ENCODE measurements at places on chromosomes 5 and 9.

GRCh38 chr9:133029994-133030316 is 842 bp upstream of the GTF3C5 start:
- no peak for DNase-seq

DNA sequence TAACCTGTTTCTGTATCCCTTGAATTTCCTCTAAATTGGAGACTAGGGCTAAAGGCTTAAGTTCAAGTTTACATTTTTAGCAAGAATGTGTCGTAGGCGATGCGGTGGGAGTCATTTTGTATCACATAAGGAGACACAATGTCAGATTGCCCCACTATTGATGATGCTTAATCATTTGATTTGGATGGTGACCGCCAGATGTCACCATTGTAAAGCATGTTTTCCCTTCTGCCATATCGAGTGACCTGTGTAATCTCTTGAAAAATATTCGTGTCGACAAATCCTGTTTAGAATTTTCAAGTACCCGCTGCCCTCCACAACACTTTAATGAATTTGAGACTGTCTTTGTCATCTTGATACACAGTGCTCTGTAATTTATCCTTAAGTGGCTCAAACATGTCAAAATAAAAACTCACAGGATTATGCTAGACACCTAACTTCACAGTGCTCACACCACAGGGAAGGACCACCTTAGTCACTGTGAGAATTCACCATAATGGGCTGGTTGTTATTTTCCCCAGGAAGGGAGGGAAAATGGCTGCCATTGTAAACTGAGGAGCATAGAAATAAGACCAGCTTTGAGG is 34.5 kb upstream of the SLC46A2 start:
- DNase-seq = peak; percentile 41

DNA sequence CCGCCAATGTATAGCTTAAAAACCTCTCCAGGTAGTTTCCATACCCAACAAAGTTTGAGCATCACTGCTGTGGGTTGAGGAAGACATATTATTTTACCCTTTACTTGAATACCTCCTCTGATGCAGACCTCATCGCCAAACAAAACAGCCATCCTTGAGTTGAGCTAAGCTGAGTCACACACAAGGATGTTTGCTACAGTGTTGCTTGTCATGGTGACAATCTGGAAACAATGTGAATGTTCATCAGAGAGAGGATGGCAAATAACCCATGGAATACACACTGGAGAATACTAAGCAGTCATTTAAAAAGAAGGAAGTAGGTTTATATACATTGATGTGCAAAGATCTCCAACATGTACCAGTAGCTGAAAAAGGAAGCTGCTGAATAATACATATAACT is 41.1 kb upstream of the TCF7 start:
- no peak for DNase-seq

DNA sequence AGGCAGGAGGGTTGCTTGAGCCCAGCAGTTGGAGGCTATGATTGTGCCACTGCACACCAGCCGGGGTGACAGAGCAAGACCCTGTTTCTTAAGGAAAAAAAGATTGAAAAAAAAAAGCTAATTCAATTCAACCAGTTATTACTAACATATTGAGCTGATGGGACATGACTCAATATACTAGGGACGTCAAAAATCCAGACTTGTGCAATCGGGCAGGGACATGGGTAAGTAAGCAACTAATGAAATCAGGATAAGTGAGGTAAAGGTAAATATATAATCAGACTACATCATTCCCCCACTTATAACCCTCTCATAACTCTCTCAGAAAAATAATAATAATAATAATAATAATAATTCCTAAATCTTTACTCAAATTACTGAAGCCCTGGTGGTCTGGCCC is 975 bp upstream of the HAVCR1 start:
- DNase-seq = peak; percentile 28

- peak; percentile 90 for DNase-seq
These were observed 55.3 kb downstream of the GADD45G start for GRCh38 chr9:89659891-89660685.

DNA sequence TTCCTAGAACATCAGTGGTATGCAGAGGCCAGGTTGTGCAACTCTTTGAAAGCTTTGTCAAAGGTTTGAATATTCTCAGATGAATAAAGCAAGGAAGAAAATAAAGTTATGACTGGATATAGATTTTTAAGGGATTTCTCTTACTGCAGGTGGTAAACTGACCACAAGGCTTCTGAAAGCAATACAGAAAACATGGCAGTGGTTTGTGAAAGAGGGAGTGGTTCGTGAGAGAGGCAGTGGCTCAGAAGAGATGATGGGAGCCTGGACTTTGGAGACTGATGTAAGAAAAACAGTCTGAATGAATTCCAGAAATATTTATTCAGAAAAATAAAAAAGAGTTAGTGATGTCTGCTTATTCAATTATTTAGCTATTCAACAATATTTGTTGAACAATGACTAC is 380.4 kb upstream of the CTNND2 start:
- no peak for DNase-seq

DNA sequence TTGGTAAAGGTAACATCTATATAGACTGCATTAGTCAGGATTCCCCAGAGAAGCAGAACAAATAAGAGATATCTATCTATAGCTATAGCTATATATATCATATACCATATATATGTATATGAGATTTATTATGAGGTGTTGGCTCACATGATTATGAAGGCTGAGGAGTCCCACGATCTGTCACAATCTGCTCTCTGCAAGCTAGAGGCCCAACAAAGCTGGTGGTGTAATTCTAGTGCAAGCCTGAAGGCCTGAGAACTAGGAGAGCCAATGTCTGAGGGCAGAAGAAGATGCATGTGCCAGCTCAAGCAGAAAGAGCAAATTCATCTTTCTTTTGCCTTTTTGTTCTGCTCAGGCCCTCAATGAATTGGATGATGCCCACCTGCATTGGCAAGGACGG is 102.2 kb upstream of the PLPPR1 start:
- DNase-seq = no peak

DNA sequence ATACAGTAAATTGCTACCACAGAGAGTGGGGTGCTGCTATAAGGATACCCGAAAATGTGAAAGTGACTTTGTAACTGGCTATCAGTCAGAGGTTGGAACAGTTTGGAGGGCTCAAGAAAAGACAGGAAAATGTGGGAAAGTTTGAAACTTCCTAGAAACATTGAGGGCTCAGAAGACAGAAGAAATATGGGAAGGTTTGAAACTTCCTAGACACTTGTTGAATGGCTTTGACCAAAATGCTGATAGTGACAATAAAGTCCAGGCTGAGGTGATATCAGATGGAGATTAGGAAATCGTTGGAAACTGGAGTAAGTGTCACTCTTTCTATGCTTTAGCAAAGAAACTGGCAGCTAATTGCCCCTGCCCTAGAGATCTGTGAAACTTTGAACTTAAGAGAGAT is 1158.6 kb upstream of the CDH6 start:
- DNase-seq = no peak

GRCh38 chr5:160185626-160186360 is 43.5 kb upstream of the FABP6 start:
- DNase-seq = peak; percentile 44

- peak; percentile 10 for DNase-seq
These were observed 286.0 kb upstream of the TUSC1 start for GRCh38 chr9:25964239-25964638.

- no peak for DNase-seq
These were observed 48.2 kb downstream of the ADAMTS12 start for GRCh38 chr5:33843579-33843978.

DNA sequence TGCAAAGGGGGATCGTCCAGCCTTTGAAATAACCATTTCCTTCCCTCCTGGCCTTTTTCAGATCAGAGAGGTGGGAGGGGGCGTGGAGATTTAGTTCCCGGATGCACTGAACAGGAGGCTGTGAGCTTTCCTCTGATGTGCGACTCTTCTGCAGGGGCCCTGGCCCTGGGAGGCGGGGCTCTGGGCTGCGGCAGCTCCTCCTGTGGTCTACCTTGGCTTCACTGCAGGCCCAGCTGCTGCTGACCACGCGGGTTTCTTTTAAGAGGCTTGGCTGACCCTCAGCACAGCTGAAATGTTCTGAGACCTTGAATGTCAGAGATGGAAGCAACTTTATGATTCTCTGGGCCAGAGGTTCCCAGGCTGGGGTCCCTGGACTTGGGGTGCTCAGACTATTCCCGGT is 27.0 kb upstream of the COL15A1 start:
- no peak for DNase-seq

DNA sequence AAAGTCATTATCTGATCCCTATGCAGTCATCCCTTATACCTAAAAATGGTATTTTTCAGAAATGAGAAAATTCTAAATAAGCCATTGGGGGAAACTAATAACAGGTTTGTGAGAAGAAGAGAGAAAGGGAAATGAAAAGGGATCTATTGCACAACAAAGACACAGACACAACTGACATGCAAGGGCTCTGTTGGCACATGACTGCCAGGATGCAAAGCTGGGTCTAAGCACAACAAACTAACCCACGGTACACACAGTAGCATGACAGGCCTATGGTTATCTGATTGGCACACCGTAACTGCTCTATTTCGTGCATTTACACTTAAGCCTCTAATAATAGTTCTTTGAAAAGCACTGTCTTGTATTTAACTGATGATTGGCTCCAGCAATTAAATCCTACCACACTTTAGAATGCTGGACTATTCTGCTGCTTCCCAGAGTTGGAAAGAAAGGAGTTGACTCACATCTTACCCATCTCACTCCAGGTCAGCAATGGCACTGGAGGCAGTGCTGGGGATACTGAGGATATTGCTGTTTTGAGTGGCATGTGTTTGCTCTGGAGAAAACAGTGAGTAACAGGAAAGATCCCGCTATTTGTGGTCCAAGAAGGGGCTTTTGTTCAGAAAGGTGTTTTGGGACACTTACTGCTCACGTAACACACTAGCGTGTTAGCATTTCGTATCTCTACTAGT is 328.3 kb downstream of the GLIS3 start:
- DNase-seq = peak; percentile 62

GRCh38 chr9:9612755-9613154 is 1000.0 kb downstream of the PTPRD start:
- DNase-seq = no peak

GRCh38 chr5:58548068-58548467 is 34.8 kb upstream of the RAB3C start:
- DNase-seq = no peak

DNA sequence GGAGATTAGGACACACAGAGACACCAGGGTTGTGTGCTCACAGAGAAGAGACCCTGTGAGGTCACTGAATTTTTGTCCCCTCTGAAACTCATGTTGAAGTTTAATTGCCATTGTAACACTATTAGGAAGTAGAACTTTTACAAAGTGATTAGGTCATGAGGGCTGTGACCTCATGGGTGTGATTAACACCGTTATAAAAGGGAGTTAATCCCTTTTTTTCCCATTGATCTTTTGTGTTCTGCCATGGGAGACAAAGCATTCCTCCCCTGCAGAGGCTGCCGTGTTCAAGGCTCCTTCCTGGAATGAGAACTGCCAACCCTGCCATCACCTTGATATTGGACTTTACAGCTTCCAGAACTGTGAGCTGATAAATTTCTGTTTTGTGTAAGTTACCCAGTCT is 221.0 kb downstream of the ADCY2 start:
- no peak for DNase-seq

- DNase-seq = peak; percentile 51
These were observed 32.2 kb upstream of the TGFBI start for GRCh38 chr5:135996611-135997010.

DNA sequence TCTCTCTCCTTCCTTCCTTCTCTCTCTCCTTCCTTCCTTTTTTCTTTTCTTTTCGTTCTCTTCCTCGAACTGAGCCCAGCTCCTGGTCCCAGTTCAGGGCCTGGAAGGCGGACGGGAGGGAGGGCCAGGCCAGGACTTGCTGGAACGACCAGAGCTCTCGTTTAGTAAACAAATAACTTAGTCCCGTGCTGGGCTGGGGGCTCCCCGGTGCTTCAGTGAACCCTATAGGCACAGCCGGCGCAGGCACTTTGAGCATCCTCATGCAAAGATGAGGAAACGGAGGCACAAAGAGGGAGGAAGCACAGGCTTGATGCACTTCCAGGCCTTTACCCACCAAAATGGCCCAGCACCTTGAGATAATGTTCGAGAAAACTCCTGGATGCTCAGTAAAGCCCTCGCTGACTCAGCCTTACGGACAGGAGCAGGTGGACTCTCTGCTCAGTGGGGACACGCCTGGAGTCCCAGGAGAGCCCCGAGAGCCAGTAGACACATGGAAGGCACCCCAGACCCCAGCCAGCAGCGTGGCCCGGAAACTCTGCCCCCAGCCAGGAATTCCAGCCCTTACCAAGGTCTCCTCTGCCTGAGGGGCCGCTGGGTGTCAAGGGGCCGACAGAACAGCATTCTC is 18.8 kb downstream of the FAM163B start:
- DNase-seq = no peak

DNA sequence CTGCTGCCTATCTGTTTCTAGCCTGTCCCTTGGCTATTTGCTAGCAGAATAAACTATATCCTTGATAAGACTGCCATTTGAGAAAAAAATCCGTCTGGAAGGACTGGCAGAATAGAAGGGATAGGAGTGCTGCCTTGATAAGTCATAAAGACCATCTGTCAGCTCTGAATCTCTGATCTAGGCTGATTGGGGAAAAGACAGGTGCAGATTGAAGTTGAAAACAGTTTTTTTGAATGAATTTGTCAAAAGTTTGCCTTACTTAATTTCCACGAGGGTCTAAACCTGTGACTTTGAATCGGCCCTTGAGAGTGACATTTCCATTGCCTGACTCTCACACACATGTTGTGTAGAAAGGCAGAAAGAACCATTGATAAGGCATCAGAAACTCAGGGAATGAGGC is 218.6 kb downstream of the MAN2A1 start:
- DNase-seq = no peak

DNA sequence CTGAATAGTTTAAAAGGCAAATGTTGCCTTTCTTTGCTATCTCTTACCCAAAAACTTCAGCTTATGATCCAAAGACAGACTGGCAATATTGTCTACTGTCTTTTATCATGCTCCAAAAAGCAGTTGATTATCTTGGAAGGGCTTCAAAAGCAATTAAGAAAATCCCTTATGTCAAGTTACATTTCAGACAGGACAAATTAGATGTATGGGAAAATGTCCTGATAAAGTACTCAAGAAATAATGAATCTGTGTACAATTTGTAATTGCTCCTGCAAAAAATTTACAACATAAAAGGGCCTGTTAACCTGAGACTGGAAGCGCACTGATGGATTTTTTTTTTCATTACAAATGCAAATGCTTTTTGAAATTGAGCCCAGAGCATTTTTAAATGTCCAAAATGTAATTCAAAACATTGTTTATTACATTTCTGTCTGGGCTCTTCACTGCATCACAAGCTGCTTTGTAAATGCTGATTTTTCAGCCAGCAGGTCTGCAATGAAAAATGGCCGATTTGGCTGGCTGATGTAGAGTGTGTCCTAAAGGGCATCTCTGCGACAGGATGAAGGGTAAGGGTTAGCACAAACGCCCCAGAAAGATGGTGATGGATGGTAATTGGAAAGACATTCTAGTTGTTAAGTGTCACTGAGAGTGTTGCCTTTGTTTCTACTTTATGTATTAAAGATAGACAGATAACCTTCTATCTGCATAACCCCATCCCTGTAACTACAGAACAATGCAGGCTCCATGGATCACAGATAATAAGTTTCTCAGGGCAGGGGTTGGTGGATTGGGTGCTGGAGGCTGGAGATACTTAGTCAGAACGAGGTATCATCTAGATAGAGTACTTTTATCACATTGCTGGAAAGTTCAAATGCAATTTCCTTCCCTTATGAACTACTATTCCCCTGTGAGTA is 27.0 kb downstream of the MAT2B start:
- no peak for DNase-seq

GRCh38 chr9:87107072-87107471 is 159.8 kb upstream of the GAS1 start:
- no peak for DNase-seq
